ENCODE measurements at places on chromosomes 2 and 18.

- no peak for DNase-seq
These were observed 73.8 kb upstream of the TWIST2 start for GRCh38 chr2:238774071-238774470.

- no peak for DNase-seq
These were observed 148.8 kb upstream of the ZNF236 start for GRCh38 chr18:76673281-76674185.

- DNase-seq, result no peak
These were observed 73.6 kb downstream of the LPIN2 start for GRCh38 chr18:2939317-2939716.

- no peak for DNase-seq
These were observed 5.9 kb downstream of the VAPA start for GRCh38 chr18:9919564-9920232.

GRCh38 chr18:13658436-13659204 lies 67.7 kb downstream of the FAM210A start:
- no peak for DNase-seq

GRCh38 chr2:128284037-128284441 lies 34.6 kb downstream of the HS6ST1 start:
- DNase-seq, result no peak

GRCh38 chr2:74048843-74049519 lies 64.3 kb downstream of the TET3 start:
- no peak for DNase-seq

- DNase-seq, result no peak
These were observed 364.8 kb upstream of the GALNT5 start for GRCh38 chr2:156892467-156893281.

- no peak for DNase-seq
These were observed 18.3 kb downstream of the MAIP1 start for GRCh38 chr2:199973703-199974102.

DNA sequence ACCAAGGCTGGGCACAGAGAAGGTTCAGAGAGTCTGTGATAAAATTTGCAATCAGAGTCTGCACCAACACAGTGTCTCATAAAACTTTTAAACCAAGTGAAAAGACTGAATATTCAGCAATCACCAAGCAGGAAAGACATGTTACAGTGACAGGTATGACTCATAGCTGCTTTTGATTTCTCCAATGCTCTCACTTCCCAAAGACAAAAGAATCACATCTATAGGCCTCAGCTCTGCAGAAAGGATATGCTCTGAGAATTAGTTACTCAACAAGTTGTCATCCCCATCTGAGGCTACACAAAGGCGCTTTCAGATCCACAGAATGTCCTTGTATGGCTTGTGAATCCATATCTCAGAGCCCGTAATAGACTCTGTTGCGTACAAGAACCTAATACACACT lies 92.5 kb downstream of the KCNF1 start:
- no peak for DNase-seq

DNA sequence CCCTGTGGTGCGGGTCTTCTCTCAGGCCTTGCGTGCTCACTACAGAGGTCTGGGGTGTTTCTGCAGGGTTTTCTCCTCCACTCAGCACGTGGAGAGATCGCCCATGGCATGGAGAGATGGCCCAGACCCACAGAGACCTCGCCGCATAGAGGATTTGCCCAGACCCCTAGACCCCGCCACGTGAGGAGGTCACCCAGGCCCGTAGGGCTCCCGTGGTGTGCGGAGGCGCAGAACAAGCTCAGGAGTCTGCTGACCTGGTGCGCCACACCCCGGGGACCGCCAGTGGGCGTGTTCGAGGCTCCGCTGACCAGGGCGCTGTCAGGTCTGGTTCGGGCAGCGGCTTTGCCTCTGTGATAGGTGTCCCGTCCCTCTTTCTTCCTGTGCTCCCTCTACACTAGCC lies 64.5 kb downstream of the ADI1 start:
- no peak for DNase-seq

GRCh38 chr2:107384422-107384821 lies 442.3 kb upstream of the RGPD4 start:
- DNase-seq, result no peak

DNA sequence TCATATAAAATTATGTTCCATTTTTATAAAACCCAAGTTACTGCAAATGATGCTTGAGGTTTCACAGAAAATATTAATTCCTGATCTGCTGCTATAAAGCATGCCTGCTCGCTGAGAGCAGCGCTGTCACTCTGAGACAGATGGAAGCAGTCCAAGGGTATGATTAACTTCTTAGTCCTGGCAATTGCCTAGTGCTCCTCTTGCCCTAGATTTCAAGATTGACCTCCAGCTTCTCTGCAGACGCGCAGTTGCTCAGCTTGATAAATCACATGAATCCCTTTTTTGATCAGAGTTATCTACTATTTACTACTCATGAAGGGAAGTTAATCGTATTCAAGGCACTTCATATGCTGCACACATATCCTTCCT lies 154.6 kb upstream of the REV1 start:
- no peak for DNase-seq

GRCh38 chr2:197280015-197280702 lies 30.4 kb downstream of the ANKRD44 start:
- no peak for DNase-seq

- no peak for DNase-seq
These were observed 37.8 kb downstream of the TCF7L1 start for GRCh38 chr2:85170938-85171475.

GRCh38 chr2:174449033-174449432 lies 37.8 kb downstream of the GPR155 start:
- DNase-seq, result no peak

DNA sequence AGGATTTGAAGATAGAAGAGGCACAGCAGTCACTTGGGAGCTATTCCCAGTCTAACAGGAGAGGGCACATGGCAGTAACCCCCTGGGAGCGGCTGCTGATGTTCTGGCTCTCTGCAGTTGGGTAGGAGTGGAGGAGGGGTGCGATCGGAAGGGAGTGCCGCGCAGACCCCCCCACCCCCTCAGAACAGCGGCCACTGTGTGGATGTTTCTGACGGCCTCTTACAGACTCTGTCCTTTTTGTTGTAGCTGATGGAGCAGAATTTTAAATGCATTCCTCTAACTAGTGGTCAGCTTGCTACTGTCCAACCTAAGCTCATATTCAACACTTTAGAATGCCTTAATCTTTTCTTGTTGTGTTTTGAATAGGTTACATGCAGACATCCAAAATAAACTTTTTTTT lies 127.9 kb downstream of the AGAP1 start:
- DNase-seq, result no peak

DNA sequence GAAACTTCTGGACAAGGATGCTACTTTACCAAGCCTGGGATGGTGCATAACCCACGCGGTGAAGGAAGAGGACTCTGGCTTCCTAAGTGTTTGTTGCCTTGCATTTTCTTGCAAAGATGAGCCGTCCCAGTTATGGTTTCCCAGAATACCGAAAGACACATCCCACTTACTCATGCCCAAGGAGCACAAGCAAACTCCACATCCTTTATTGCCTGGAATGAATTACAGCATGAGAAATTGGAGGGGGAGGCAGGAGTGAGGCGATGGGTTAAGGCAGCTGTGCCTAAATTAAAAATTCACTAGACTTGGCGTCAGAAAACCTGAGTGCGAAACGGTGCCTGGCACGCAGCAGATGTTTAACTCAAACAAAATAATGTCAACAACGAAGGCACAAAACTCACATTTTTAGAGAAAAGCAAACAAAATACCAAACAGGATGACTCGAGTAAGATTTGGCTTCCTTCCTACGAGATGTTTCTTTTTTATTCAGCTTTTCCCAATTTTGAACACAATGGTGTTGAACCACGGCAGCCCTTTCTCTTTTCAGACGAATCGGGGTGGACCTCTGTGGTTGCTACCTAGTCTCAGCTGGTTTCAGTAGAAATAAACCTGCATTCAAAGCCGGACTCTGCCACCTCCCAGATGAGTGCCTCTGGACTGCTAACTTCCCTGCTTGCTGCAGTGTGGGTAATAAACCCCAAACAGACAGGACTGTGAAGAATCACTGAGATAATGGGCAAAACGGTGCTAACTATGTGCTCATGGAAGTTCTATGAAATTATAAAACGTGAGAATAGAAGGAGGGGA lies 100.3 kb upstream of the NCK2 start:
- DNase-seq, result no peak

DNA sequence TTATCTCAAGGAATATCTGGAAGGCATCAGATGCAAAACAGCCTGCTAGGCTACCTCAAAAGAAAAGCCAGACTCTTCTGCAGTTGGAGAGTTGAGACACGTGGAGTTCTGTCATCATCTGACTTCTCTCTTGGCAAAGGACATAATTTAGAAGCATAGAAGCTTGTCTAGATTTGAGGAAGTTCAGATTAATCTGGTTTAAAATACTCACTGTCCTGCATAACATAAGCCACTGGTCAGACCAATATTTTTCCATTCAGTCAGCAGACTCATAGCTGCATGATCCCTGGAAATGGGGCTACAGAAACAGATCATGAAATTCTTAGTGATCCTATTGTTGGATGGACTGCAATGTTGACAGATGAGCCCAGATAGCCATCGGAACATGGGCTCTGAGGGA lies 349.0 kb downstream of the TXNL1 start:
- DNase-seq, result no peak

- DNase-seq, result no peak
These were observed 175.7 kb upstream of the RND3 start for GRCh38 chr2:150663143-150663542.

DNA sequence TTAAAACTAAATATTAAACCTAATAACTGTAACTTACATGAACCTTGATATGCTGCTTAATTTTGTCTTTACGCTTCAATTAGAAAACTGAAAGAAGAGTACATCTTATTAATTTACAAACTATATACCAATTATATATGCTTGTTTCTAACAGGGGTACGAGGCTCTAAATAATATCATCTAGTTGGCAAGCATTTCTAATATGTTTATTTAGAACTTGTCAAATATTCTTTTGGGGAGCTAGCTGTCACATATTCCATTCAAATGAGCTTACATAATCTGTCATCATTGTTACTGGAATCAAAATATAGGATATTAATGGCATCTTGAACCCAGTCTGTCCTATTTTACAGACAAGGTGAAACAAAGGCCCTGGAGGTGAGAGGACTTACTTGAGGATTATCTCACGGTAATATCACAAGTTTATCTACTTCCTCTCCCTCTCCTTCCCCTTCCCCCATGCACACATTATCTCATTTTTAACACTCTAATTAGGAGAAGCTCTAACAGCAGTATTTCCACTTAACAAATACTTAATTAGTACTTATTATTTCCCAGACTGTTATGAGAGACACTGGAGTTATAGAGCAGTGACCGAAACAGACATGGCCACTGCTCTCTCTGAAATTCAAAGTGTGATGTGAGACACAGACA lies 3.5 kb downstream of the PRKD3 start:
- no peak for DNase-seq

- no peak for DNase-seq
These were observed 49.5 kb downstream of the SLC40A1 start for GRCh38 chr2:189530965-189531637.

- DNase-seq, result no peak
These were observed 161.1 kb downstream of the FAM210A start for GRCh38 chr18:13565228-13565627.

GRCh38 chr2:40271094-40271493 lies 180.8 kb downstream of the SLC8A1 start:
- DNase-seq, result no peak

DNA sequence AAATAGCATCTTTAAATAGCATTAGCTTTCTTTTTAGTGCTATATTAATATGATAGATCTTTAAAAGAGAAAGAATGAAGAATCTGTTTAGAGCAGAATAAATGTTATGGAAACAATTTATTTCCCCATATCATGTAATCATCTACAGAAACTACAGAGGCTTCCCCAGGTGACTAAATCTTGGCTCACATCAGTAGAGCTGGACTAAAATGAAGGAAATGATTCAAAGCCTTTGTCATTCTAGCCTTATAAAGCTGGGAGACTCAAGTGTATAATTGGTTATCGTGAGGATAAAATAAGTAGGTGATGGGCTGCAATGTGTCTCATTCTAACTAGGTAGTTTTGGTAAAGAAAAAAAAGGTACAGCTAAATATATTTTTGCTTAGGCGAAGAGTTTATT lies 83.2 kb upstream of the UNC80 start:
- no peak for DNase-seq

DNA sequence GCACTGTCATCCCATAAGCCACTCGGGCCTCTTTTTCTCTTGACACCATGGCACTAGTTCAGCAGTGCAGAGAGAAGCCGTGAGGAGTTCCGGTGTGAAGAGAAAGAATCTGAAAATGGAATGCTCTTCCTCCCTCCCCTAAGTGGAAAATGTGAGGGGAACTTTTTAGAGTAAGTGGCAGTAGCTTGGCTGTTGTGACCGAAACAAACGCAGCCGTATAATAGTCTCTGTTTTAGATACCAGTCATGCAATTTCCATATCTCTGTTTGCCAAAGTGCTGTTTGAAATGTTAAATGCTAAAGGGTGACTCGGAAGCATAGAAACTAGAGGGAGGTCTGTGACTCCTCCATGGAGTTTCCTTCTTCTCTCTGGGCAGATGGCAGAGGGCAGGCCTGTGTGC lies 122.9 kb downstream of the MTCL1 start:
- DNase-seq, result no peak

DNA sequence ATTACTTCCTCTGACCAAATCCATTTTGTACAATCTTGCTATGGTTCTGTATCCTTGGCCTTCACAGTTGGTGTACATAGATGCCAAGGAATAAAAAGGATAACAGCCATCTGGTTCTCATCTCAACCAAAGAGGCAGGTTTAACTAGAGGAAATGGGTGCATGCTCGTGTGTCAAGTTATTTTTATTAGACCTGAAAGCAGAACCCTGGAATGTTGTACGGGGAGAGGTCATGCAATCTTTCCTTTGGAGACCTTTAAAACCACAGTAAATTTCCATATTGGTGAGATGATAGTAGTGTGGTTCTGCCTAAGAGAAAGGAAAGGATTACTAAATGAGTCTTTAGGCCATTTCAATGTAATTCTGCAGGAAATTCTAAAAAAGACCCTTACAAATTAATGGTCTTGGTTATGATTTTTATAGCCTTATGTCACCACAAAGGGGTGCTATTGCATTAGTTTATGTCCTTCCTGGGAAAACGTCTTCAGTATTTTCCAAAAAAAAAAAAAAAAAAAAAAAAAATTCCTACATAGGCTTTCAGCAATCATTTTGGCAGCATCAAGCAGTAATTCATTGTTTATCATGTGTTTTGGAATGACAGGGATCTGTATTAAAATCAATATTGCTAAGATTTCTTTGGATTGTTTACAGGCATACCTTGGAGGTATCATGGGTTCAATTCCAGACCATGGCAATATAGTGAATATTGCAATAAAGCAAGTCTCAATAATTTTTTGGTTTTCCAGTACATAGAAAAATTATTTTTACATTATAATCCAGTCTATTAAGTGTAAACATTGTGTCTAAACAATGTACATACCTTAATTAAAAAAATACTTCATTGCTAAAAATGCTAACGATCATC lies 270.8 kb downstream of the NYAP2 start:
- DNase-seq, result no peak

GRCh38 chr2:12335131-12335530 lies 381.6 kb upstream of the TRIB2 start:
- no peak for DNase-seq

DNA sequence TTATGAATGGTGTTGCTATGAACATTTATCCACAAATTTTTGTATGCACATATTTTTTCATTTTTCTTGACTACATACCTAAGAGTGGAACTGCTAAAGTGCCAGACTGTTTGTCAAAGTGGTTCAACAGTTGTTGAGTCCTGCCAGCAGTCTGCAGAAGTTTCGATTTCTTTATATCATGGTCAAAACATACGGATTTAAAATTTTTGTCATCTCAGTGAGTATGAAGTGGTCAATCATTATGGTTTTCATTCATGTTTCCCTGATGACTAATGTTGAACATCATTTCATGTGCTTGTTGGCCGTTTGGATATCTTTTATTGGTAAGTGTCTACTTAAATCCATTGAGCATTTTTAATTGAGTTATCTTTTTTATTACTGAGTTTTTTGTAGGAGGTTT lies 39.2 kb downstream of the CCDC138 start:
- DNase-seq, result no peak
